ENCODE measurements at places on chromosomes 5 and 9. TPM values are rescaled to one million over a fixed set of nuclear protein-coding genes. Genes with fewer than 3 reads are reported as not detected.

Gene CCDC192
- not detected for total RNA-seq

Gene LCN1
- total RNA-seq: not detected

Gene SHROOM1
- total RNA-seq: 10.3 TPM

DNA sequence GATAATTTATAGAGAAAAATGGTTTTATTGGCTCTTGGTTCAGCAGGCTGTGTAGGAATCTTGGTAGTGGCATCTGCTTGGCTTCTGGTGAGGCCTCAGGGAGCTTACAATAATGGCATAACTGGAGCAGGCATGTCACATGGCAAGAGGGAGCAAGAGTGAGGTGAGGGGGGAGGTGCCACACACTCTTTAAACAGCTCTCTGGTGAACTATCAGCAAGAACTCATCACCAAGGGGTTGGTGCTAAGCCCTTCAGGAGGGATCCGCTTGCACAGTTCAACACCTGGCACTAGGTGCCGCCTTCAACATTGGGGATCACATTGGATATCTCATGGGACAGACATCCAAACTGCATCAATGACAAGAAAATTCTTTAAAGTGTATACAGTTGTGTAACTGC, 10.5 kb downstream of the GPBP1 start:
- no peak for DNase-seq

GRCh38 chr5:133198511-133198910, 146.7 kb downstream of the HSPA4 start:
- DNase-seq: no peak

DNA sequence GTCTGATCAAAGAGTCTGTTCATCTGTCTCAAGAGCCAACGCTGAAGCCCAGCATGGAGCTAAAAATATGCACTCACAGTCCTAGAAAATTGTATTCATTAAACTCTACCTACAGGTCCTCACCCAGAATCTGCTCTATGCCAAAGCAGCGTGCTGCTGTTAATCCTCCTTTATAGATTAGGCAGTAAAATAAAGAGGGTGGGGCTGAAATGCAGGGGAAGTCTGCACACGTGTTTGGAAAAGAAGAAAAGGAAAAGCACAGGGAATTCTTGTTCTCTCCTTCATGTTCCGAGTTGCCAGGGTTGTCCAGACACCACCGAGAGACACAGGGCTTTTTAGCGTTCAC, 121.4 kb upstream of the TMEM161B start:
- no peak for DNase-seq

DNA sequence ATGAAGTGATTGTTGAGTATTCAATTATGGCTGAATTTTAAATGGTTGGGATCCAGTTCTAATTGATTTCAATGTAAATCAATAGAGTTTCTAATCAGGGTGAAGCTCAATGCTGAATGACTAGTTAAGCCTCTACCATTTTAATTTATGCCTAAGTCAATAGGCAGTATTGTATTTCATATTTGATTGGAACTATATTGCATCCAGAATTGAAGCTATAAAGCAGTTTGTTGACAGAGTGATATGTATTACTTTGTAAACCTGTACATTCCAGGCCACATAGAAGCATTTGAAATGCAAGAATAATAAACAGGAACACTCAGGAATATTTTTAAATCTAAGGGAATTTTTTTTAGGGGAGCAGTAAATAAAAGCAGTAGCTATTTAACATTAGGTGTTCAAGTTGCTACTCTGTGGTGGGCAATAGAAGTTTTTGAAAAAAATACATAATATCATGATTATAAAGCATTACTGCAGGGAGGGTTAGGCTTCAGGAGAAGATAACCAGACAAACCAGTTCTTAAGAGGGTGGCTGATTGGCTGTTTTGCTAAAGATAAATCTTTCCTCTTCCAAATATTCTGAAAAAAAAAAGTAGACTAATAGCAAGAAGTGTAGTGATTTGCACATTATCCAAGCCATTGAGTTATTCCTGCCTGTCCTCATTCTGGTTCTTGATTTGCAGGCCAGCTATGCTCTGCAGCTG, 492.0 kb upstream of the MEF2C start:
- no peak for DNase-seq

- DNase-seq: peak; percentile 41
These were observed 4.5 kb upstream of the FXN start for GRCh38 chr9:69030851-69031645.

DNA sequence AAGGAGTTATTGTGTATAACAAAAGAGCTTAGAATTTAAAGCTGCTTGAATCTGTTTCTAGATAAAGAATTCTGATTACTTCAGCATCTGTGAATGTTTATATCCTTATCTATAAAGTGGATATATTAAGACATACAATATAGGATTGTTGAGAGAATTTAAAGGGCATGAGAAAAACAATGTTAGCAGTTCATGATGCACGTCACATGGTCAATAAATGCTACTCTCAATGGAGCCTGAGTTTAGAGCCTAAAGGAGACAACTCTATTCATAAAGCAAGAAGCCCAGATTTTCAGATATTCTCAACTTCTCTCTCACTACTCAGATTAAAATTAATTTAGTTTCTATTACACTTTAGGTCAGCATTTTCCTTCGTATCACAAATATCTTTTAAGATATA, 666.7 kb upstream of the CDH18 start:
- no peak for DNase-seq

GRCh38 chr5:177035976-177036375, 13.5 kb downstream of the ZNF346 start:
- no peak for DNase-seq
